Left cardiac atrium (tissue), 4 donors: ENCODE measurements at places on chromosomes 12 and 14. TPM values are rescaled to one million over a fixed set of nuclear protein-coding genes. Genes with fewer than 3 reads are reported as not detected.
A peak's percentile ranks its signal among the peaks of the same experiment; 100 is the strongest.

SDR9C7 gene
- total RNA-seq = not detected

ACOT6 gene
- not detected for total RNA-seq

PDZRN4 gene
- total RNA-seq = 0.50 TPM

DNA sequence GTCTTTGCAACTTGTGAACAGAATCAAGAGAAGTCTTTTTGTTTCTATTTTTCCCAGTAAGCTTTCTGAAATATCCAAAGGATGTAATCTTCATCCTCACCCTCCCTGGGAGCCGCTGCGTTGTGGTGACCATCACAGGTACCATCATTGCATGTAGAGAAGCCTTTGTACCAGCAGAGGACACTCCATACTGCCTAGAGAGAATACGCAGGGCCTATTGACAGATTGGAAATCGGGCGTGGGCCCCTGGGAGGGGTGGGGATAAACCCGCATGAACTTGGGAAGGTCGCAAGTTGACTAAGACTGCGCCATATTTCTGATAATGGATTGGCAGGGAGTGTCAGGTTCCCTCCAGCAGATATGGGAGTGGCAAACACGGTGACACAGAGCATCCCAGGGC, 12.7 kb downstream of the KRT1 start:
- no peak for DNase-seq

TMEM229B gene
- total RNA-seq = 1.5 TPM

DNA sequence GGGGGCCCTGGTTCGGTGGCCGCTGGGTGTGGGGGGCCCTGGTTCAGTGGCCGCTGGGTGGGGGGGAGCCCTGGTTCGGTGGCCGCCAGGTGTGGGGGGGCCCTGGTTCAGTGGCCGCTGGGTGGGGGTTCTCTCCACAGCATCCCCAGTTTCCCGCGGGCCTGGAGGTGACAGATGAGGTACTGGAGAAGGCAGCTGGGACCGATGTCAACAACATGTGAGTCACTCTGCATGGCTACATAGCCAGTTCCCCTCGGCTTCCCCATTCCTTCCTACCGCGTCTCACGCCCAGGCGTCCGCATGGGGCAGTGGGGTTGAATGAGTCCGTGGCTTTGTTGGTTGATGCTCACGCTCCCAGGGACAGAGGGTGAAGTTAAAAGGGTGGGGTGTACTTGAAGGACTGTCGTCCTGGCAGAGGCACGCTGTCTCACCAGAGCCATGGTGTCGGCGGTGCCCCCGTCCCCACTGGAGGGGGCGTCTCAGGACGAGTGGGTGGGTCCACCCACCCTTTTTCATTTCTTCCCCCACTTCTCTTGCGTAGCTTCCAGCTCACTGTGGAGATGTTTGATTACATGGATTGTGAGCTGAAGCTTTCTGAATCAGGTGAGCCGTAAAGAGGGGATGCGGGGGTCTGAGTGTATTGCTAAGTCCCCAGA, 15.6 kb downstream of the HIP1R start:
- DNase-seq = no peak

- DNase-seq = no peak
Observed at GRCh38 chr12:66035288-66035966, 95.1 kb downstream of the LLPH start.

DNA sequence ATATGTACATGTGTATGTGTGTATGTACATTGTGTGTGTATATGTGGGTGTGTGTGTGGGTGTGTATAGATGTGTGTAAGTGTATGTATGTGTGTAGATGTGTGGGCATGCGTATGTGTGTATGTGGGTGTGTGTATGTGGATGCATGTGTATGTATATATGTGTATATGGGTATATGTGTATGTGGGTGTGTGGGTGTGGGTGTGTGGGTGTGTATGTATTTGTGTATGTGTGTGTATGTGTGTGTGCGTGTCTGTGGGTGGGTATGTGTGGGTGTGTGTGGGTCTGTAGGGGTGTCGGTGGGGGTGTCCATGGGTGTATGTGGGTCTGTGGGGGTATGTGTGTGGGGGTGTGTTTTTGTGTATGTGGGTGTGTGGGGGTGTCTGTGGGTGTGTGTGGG, 101.6 kb downstream of the PIWIL1 start:
- no peak for DNase-seq

DNA sequence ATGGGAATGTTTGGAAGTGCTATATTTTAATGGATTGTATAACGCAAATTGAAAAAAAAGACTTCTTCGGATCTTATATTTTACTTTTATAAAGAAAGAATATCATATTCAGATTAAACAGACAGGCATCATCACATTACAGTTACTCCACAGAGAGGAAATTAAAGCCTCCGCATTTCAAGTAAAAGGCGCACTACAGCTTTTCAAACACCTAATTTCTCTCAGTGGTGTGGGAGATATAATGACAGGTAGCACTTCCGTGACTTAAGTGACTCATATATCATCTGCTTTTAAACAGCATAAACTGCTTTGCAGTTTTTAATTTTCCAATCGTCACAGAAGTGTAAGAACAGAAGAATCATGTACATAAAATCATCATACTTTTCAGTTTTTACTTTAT, 751.4 kb downstream of the FSCB start:
- DNase-seq = no peak

DNA sequence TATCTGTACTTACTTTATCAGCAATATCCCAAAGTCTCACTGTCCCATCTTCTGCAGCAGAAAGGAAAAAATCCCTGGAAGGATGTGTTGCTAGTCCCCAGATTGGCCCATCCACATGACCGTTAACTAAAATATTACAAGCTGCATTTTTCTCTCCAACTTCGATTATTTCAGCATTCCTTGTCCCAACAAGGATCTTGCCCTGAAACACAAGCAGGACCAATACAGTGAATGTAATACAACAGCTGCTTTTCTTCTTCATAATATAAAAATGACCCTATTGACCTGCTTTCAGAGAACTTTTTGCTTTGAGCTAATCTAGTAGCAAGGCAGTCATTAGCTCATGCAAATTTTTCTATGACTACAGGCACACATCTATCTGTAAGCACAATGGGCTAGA, 58.3 kb downstream of the ZC3H14 start:
- no peak for DNase-seq

DNA sequence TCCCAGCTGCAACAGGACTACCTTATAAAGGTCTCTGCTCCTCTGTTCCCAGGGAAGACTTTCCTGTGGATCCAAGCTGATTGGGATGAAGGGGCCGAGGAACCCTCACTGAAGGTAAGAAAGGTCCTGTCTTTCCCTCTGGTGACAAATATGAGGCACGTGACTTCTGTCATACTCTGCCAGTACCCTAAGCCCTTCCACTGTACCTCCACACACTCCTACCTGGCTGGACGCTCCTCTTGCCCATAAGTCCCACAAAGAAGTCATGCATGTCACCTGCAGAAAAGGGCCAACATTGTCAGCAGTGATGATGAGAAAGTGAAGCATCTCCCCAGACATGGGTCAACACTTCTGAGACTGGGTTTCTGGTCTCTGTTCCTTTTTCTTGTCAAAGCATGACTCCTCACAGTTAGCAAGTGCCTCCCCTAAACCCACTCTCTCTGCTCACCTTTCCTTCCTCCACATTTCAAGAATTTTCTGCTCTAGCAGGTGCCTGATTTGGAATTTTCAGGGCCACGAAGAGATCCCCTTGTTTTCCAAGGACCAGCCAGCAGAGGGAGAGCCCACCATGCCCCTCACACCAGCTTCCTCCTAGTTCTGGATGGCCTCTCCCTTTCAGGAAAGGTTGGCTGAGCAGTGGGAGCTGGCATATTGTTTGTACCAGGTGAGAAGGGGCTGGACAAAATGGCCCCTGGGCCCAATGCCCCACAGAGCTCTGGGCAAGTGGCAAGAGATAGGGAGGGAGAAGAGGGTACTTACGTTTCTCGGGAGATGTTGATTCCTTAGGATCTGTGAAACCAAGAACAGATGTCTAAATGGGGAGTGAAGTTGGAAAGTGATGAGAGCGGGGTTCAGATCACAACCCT, 3.5 kb downstream of the TAC3 start:
- DNase-seq = no peak

DNA sequence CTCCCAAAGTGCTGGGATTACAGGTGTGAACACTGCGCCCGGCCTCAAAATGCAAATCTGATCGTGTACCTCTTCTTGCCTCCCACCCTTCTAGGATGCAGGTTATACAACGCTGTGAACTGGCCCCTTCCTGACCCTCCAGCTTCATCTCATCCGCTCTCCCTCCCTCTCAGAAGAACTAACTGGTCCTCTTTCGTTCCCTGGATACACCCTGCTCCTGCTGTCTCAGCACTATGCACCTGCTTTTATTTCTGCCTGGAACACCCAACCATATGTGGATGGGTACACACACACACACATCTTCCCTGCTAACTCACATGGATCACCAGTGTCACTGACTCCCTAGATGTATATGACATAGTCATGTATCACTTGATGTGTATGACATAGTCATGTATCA, 56.1 kb upstream of the VASH1 start:
- no peak for DNase-seq

CLEC1A gene
- total RNA-seq = 3.9 TPM

ACSM4 gene
- not detected for total RNA-seq

DNA sequence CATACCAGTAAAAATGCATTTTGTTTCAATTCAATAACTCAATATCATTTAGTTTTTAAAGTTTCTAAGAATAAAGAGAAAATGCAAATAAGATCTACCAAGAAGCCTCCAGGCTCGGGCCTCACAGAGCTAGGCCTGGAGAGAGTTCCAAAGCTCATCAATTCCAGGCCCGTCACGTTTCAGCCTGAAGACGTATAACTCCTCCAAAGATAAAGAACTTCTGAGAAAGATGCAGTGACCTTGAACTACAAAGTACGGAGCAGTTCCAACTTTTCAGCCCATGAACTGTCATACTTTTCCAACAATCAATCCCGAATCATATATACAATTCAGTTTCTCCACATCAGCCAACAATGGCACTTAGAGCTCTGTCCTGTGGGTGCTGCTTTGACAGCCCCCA, 17.8 kb downstream of the CORO1C start:
- no peak for DNase-seq

DNA sequence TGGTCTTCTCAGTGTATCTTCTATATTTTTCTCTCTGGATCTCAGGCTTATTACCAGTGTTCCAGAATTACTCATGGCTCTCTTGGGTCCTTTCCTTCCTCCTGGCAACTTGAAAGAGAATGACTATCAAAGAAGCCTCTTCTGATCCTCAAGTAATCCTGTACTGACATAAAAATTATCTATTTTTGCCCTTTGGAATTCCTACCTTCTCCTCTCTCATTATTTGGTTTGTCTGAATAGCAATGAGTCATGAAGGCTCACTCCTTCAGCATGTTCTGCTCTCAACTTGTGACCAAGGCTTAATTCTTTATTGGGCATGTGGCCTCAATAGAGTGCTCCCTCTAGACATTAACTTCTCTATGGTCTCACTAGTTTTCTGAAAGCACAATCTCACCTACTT, 553.6 kb upstream of the ATP2B1 start:
- no peak for DNase-seq

KRT80 gene
- not detected for total RNA-seq

ABHD12B gene
- total RNA-seq = not detected

DNA sequence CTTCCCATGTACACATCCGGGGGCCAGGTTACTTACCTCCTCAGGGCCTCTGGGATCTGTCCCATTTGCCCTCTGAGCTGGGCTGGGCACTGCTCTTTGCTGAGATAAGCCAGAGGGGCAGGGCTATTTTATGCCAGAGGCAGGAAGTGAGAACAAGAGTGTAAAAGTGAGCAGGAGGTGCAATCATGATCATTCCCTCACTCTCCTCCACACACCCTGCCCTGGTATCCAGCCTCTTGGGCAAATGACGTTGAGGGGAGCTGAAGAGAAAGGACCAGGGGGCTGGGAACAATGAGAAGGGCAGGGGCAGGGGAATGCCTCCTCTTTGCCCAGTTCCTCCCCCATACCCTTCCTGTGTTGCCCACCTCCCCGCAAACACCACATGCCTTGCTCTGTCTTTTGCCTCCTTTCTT, 4.2 kb downstream of the LPAR5 start:
- no peak for DNase-seq

GRCh38 chr12:117032593-117033381, 66.4 kb downstream of the TESC start:
- peak; percentile 36 for DNase-seq

UNC79 gene
- total RNA-seq = 0.21 TPM

DNA sequence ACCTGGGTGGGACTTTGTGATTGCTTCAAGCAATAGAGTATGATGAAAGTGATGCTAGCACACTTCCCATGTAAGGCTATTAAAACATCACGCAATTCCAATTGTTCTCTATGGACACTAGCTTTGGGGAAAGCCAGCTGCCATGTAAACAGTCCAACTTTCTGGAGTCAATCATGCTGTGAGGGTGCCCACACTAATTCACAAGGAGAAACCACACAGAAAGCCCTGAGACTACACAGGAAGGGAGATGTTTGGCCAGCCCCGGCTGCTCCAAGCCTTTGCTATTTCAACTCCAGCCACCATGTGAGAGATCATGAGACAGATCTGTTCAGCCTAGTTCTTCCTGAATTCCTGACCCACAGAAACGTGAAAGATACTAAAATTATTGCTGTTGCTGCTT, 96.3 kb downstream of the ST8SIA1 start:
- DNase-seq = no peak

GRCh38 chr12:4849795-4850345, 59.8 kb upstream of the KCNA1 start:
- DNase-seq = no peak

SCNN1A gene
- total RNA-seq = 0.85 TPM

- no peak for DNase-seq
Observed at GRCh38 chr14:75566321-75566720, 12.1 kb upstream of the FLVCR2 start.

GPX2 gene
- not detected for total RNA-seq

TDRD9 gene
- 3.5 TPM for total RNA-seq

- no peak for DNase-seq
Observed at GRCh38 chr14:73743431-73743931, 29.3 kb upstream of the PNMA1 start.

- no peak for DNase-seq
Observed at GRCh38 chr12:67852701-67853100, 136.5 kb upstream of the IFNG-AS1 start.

DNA sequence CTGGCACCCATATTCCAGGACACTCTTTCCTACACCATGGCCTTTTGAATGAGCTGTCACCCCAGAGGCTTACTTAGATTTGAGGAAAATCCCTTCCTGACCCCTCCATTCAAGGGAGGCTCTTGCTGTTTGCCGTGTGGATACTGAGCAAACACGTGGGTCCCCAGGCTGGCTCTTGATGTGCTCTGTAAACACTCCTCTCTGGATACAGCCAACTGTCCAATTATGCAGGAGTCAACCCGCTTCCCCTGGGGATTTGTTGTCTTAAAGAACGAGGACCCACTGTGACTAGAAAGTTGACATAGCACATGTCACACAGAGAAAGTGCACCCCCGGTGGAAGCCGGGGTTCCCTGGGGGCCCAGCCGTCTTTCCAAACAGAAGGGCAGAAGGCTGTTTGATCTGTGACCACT, 75.8 kb upstream of the CEP83 start:
- DNase-seq = no peak

DNA sequence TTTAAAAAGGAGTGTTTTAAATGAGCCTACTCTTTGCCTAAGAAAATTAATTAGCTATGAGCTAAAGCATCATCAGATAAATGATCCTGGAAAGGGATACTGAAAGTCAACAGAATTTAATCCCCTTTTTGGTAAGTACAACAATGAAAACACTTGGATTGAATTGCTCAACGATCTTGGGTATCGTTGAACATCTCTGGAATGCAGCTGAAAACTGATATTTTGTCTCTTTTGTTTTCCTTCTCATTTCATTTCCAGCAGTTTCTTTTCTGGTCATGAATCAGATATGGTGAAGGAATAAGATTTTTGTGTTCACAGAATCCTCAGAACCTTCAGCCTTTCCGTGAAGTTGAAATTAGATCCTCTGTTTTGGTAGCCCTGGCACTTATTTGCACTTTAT, 771.2 kb downstream of the FSCB start:
- no peak for DNase-seq

GRCh38 chr14:54786838-54787237, 115.8 kb downstream of the GCH1 start:
- no peak for DNase-seq

KLRC2 gene
- not detected for total RNA-seq

DPY19L2 gene
- total RNA-seq = 45.3 TPM
